NAMALWA (cell line): ENCODE measurements at places on chromosomes 5 and 9.

- no peak for DNase-seq
Observed at GRCh38 chr5:174790906-174791305, 66.5 kb downstream of the MSX2 start.

DNA sequence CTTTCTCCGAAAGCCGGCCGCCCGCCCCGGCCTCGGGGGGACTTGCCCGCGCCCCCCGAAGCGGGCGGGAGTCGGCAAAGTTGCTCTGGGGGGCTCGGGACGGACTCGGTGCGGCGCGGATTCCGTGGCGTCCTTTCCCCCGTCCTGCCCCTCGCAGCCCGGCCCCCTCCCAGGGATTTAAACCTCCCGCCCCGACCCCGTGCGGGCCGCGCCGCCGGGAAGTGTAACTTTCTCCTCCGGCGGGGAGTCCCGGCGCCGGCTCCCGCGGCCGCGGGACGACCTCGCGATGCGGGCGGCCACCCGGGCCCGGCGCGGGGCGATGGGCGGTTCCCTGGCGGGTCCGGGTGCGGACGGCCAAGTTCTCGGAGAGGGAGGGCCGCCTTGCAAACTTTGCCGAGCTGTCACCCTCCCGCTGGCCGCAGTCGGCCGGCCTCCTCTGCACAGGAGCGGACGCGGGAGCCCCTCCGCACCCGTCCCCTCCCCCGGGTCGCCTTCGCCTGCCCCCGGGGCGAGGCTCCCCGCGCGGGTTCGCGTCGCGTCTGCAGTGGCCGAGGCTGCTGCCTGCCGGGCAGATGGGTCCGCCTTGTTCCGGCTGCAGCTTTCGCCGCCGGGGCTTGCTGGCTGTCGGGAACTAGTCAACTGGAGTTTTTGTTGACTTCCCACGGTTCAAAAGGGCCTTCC lies 732 bp downstream of the PBX3 start:
- peak; percentile 22 for DNase-seq

- no peak for DNase-seq
Observed at GRCh38 chr5:123116058-123116457, 27.0 kb downstream of the PRDM6 start.

DNA sequence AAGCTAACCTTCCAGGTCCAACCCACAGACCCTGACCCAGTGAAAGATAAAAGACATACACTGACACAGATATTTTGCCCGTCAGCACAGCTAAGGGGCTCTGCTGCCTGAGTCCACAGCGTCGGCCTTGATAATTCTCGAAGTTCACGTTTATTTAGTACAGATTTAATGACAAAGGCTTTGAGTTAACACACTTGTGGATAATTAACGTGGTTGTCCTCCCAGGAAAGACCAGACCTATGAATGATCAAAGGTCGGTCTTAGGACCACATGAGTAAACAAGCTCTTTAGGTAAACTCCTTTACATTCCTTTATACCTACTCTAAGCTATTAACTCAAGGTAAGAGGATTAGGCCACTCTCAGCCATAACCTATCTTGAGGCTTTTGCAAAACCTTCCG lies 11.3 kb upstream of the TEX10 start:
- no peak for DNase-seq

GRCh38 chr5:1793966-1794900 lies 5.4 kb downstream of the MRPL36 start:
- peak; percentile 54 for DNase-seq

- peak; percentile 58 for DNase-seq
Observed at GRCh38 chr5:155943516-155944407, 383.2 kb upstream of the SGCD start.

DNA sequence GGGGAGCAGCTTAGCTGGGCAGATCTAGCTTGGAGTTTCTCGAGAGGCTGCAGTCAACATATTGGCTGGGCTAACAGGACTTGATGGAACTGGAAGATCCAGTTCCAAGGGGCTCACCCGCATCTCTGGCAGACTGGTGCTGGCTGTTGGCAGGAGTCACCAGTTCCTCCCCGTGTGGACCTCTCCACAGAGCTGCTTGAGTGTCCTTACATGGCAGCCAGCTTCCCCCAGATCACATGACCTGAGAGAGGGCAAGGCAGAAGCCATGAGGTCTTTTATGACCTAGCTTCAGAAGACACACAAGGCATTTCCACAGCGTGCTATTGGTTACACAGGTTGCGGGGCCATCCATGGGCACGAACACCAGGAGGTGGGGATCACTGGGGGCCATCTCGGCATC lies 26.4 kb upstream of the RXRA start:
- no peak for DNase-seq

- peak; percentile 89 for DNase-seq
Observed at GRCh38 chr5:150544611-150545219, 36.8 kb downstream of the NDST1 start.

DNA sequence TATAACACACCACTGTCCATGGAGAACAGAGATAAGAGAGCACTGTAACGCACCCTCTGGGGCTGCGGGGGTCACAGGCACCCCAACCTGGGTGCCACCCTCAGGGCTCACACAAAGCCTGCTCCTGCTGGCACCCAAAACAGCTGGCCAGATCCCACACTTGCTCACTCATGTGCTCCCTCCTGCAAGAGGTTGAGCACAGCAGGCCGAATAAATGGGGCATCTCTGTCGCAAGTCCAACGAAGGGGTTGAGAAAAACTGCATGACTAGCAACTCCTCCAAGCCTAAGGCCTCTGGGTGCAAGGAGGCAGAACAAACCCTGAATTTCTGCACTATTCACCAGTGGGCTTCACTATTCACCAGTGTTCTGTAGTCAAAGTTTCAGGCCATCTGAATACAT lies 80.3 kb downstream of the SECISBP2 start:
- DNase-seq: no peak

- DNase-seq: peak; percentile 85
Observed at GRCh38 chr5:132496191-132496630, 5.6 kb upstream of the IRF1 start.

- no peak for DNase-seq
Observed at GRCh38 chr5:35803191-35803651, 53.5 kb upstream of the IL7R start.

- DNase-seq: peak; percentile 9
Observed at GRCh38 chr5:81787474-81788242, 36.8 kb upstream of the SSBP2 start.

GRCh38 chr5:39606591-39606990 lies 181.8 kb upstream of the DAB2 start:
- DNase-seq: no peak

DNA sequence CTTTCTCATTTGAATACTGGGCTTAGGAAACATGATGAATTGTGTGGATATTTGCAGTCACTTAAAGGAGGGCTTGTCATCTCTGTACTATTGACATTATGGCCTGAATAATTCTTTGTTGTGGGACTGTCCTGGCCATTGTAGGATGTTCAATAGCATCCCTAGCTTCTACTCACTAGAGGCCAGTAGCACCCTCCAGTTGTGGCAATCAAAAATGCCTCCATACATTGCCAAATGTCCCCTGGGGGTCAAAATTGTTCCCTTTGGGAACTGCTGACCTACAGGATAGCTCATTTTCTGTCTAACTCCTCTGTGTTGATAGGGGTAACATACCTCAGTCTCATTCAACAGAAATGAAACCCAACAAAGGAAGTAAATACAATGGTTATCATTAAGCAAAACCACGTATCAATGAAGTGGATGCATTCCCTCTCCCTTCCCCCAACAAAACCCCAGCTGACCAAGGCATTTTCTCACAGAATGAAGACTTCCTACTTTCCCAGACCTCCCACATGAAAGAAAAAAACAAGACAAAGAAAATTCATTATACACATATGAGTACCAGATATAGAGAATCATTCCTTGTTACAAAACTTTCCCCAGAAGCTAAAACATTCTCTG lies 18.1 kb downstream of the FYB1 start:
- no peak for DNase-seq

DNA sequence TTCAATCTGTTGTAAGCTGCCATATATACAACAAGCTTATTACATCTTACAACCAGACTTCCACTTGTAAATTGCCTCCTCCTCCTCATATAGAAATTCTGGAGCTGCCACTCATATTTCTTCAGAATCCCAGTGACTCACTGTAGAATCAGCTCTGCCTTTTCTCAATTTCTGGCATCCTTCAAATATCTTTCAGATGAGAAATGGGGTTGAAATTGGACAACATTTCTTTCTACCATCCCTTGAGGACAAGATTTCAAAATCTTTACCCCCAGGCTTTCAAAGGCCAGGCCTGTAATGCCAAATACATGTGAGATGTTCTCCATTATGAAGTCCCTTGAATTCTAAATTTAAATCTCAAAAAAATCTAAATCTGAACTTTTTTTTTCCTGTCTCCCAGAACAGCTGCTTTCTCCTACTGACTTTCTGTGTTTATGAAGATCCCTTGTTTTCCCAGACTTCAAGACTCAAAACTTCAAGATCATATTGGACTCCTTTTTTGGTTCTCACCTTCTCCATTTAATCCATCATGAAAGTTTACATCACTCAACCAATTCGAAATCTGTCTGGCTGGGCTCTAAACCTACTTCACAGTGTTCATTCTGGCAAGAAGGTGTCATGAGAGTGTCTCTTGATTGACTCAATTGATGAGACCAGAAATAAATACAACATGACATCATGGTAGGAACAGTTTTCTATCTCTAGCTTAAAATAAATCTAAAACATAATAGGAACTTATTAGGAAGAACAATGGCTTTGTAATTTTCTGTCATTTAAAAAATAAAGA lies 109.8 kb downstream of the HMHB1 start:
- DNase-seq: no peak

- no peak for DNase-seq
Observed at GRCh38 chr5:78926252-78926651, 58.9 kb downstream of the ARSB start.

DNA sequence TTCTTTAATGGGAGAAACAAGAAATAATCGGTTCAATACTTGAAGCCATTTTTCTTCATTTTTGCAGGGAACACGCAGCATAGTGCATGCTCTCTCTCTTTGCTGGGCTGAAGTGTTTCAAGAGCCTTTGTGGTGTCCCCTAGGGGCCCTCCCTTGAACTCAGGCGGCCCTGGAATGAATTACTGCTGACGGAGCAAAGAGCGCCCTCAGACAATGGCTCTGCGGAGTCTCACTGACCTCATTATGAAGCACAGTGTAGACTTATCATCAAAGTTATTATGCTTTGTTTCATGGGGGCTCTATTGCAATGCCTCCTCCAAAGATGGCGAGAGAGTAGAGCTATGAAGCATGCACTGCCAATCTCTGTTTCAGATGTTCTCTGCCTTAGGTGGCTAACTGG lies 64.8 kb upstream of the ADCY2 start:
- no peak for DNase-seq

DNA sequence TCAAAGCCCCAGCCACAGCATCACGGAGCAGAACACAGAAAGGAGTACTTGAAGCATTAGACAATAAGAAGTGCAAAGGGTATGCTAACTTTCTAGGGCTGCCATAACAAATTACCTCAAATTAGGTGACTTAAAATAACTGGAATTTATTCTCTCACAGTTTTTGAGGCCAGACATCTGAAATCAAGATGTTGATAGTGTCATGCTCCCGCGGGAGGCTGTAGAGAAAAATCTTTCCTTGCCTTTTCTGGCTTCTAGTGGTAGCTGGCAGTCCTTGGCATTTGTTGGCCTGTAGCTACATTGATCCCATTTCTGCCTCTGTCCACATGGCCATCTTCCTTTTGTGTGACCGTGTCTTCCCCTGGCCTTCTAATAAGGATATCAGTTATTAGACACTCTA lies 51.9 kb upstream of the SPDL1 start:
- no peak for DNase-seq

GRCh38 chr9:126462617-126463016 lies 136.0 kb downstream of the MVB12B start:
- no peak for DNase-seq

GRCh38 chr9:129133082-129133481 lies 21.9 kb downstream of the PTPA start:
- DNase-seq: no peak

DNA sequence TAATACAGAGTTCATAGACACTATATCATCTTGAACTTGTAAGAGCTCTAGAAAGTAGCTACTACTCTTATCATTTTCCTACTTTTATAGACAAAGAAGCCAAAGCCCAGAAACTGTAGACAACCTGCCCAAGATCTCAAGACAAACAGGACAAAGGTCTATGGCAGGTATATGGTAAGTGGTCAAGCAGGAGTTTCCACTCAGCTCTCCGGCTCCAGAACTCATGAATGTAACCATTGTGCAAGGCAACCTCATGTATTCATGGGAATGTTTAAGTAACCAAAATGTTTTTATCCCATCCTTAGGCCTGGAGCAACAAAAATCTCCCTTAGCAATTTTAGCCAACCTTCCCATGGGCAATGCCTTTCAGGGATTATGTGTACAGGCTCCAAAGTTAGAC lies 163.4 kb upstream of the PUM3 start:
- no peak for DNase-seq

DNA sequence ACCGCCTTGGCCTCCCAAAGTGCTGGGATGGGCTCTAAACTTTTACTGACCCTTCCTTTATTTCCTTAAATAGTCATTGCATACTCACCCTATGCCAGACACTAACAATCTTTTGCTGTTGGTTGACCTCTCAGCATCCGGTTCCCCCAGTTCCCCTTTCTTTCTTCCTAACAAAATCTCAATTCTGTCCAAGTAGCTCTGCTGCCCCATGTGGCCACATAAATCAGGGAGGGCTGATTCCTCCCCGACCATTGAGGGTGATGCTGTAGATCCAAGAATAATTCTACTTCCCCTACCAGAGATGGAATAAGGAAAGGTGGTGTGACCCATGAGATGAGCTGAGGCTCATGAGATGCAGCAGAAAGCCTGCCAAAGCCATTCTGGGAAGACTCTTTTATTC lies 315.3 kb upstream of the MSX2 start:
- peak; percentile 20 for DNase-seq

DNA sequence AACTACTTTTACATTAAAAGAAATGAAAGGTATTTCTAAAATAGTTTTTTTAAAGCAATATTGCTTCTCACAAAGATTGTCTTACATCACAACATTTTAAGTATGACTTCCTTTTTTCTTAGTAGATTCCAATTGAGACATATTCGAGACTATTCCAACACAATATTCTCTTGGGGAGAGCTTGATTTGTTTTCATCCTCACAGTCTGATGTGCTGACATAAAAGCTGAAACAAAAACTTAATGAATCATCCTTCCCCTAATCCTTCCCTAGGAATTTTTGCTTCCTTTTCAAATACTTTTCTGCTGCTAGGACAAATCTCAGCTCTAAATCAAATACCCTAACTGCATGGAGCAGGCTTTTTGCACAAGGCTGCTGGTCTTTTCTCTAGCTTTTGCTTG lies 245.8 kb upstream of the MAP3K1 start:
- DNase-seq: no peak

- DNase-seq: no peak
Observed at GRCh38 chr5:145072889-145073288, 762.3 kb downstream of the PRELID2 start.

GRCh38 chr9:130971294-130971849 lies 32.3 kb upstream of the FIBCD1 start:
- no peak for DNase-seq

- DNase-seq: no peak
Observed at GRCh38 chr9:127130661-127131538, 8.5 kb upstream of the ANGPTL2 start.

DNA sequence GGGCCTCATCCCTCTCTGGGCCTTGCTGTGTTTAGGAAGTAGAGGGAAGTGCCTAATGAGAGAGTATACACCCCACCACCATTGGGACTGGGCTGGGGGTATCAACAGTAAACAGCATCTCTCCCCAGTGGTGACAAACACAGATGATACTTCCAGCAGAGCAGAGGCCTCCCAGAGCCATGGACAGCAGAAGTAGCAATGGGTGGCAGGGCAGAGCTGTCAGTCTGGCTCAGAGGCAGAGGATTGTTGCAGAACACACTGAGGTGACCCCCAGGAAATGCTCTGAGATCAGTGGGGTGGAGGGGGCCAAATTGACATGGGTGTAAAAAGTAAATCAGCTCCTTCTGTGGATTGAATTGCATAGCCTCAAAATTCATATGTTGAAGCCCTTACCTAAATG lies 12.1 kb upstream of the P4HA2 start:
- no peak for DNase-seq
